ENCODE measurements at places on chromosomes 3 and 15.

- no peak for DNase-seq
Measured at GRCh38 chr15:85178308-85178707, 196.7 kb downstream of the PDE8A start.

DNA sequence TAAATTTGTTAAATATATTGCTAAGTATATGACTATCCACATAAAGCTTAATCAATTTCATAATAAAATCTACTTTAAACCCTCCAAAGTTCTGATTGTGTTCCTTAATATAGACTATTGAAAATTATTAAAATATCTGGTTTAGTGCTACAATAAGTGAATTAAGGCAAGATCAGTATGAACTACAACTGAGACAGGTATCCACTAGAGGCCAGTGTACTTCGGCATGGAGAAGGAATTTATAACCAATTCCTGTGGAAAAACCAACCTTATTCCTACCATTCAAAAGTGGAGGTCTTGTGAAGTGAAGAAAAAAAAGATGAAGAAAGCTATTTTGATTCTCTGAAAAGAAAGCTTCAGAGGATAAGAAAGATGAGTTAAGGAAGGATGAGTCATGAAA is 237.7 kb downstream of the SUCLG2 start:
- DNase-seq: no peak

DNA sequence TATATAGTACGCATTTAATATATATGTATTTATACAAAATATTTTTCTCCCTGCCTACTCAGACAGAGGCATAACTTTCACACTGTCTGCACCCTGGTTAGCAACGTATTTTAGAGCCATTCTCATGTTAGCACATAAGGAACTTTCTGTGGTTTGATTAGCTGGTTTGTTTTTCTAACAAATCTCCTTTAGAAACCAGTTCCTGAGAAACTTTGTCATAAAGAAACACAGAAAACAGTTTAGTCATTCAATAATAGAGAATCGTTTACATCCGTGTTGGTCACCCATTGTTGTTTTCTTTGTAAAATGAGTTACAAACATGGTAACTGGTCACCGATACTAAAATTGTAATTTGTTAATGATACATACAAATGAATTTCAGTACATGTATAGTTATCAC is 5.9 kb upstream of the NGRN start:
- no peak for DNase-seq

DNA sequence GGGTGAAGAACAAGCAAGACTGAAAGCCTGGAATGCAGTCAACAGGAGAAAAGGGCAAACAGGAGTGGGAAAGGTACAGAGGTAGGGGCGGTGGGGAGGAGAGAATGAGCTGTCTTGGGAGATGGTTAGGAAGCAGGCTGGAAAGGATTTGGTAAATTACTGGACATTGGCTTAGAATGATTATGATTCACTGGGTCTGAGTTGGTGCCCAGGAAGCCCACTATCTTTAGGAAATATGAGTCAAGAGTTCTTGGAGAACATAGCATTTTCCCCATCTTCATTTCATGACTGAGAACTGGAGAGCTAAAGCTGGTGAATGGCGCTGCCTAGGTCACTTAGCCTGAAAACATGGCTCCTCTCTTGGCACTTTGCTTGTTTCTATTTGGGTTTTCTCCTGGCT is 74.7 kb upstream of the C3orf80 start:
- no peak for DNase-seq

DNA sequence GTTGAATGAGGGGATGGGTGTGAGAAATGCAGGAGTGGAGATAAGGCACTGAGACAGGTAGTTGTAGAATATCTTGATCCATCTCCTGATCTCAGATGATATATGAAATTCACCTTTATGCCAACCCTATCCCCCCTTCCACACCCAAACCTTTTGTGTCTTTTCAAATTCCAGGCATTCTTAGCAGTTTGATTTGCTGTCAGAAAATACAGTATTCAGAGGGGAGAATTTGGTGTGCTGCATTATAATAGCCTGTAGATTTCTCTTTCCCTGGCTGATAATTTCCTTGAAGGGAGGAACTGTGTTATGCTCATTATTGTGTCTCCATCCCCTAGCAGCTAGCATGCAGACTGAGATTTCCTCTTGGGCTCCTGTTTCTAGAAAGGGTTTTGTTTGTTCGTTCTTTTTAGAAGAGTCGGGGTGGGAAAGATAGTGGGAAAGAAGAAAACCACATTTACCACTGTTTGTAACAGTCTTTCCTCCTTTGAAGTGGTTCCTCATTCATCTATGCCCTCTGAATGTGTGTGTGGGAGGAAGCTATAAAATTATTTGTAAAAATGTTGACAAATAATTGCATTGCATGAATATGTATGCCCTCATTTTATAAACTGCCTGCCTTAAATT is 373.4 kb downstream of the DIPK2A start:
- no peak for DNase-seq

GRCh38 chr3:32405155-32405554 is 13.5 kb downstream of the CMTM7 start:
- no peak for DNase-seq

Measured in effector memory CD8-positive, alpha-beta T cell (primary cell).